ENCODE measurements at places on chromosomes 3 and 15.
A peak's percentile ranks its signal among the peaks of the same experiment; 100 is the strongest.

GRCh38 chr15:99605490-99605931, 39.7 kb downstream of the MEF2A start:
- no peak for DNase-seq
- no peak overlapping the region for H3K27ac ChIP-seq
- H3K36me3 ChIP-seq: no peaks in the 10 kb centered on the region
- H3K27me3 ChIP-seq: no peaks in the 10 kb centered on the region
- no peaks in the 10 kb centered on the region for H3K4me1 ChIP-seq

DNA sequence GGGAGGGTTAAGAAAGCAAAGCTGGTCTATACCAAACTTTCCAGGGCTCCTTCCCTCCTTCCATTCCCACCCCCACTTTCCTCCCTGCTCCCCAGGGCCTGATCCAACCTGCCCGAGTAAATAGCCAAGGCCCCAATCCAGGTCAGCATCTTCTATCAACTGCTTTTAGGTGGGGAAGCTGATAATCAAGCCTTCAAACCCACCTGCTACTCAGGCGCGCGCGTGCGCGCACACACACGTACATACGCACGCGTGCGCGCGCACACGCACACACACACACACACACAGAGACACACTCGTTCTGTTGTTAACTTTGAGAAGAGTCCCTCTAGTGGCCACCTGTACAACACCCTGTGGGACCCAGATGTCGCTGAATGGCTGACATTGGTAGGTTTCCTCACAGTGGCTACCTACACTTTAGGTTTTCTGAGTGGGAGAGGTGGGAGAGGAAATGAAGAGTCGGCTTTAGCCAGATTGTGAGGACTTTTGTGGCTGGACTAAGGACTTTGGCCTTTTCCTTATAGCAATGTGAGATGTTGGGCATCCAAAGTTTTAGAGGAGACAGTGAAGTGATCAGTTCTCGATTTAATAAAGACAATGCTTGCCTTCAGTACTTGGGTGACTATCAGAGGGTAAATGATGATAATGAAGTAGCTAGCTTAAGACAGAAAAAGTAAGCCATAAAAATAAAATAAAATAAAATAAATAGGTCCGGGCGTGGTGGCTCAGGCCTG, 179.9 kb upstream of the C2CD4B start:
- DNase-seq: peak; percentile 23
- H3K27me3 ChIP-seq: no peaks in the 10 kb centered on the region
- no peaks in the 10 kb centered on the region for H3K4me1 ChIP-seq
- H3K4me3 ChIP-seq: peak overlapping the region; percentile 34
- no peaks in the 10 kb centered on the region for H3K36me3 ChIP-seq

DNA sequence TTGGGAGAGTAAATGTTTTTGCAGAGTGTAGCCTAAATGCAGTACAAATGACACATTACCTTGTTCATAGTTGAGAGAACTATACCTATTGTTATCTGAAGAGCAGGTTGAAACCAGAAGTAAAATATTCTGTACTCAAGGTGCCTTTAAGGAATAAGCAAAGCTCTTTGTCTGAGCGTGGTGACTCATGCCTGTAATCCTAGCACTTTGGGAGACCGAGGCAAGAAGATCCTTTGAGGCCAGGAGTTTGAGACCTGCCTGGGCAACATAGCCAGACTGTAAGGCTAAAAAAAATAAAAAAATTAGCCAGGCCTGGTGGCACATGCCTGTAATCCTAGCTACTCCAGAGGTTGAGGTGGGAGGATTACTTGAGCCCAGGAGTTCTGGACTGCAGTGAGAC, 2.2 kb upstream of the RNF13 start:
- no peak overlapping the region for H3K27ac ChIP-seq
- no peak overlapping the region for H3K4me3 ChIP-seq
- no peak for DNase-seq
- H3K4me1 ChIP-seq: peaks cover 21% of the 10 kb centered on the region
- no peaks in the 10 kb centered on the region for H3K36me3 ChIP-seq
- no peaks in the 10 kb centered on the region for H3K27me3 ChIP-seq

- H3K4me1 ChIP-seq: no peaks in the 10 kb centered on the region
- no peaks in the 10 kb centered on the region for H3K27me3 ChIP-seq
- DNase-seq: no peak
Observed at GRCh38 chr3:111519178-111519855, 22.7 kb upstream of the CD96 start.

GRCh38 chr3:183613366-183614285, 21.8 kb upstream of the KLHL24 start:
- H3K36me3 ChIP-seq: no peaks in the 10 kb centered on the region
- H3K4me3 ChIP-seq: no peak overlapping the region
- no peak for DNase-seq
- no peaks in the 10 kb centered on the region for H3K4me1 ChIP-seq
- H3K27ac ChIP-seq: no peak overlapping the region

GRCh38 chr3:147191795-147192385, 214.5 kb downstream of the ZIC4 start:
- H3K36me3 ChIP-seq: no peaks in the 10 kb centered on the region
- H3K27me3 ChIP-seq: no peaks in the 10 kb centered on the region
- no peak overlapping the region for H3K27ac ChIP-seq

GRCh38 chr3:151174351-151174750, 28.7 kb downstream of the GPR171 start:
- H3K27me3 ChIP-seq: no peaks in the 10 kb centered on the region
- no peak overlapping the region for H3K27ac ChIP-seq
- H3K4me1 ChIP-seq: peaks cover 30% of the 10 kb centered on the region
- no peak for DNase-seq
- H3K4me3 ChIP-seq: no peak overlapping the region
- H3K36me3 ChIP-seq: no peaks in the 10 kb centered on the region

DNA sequence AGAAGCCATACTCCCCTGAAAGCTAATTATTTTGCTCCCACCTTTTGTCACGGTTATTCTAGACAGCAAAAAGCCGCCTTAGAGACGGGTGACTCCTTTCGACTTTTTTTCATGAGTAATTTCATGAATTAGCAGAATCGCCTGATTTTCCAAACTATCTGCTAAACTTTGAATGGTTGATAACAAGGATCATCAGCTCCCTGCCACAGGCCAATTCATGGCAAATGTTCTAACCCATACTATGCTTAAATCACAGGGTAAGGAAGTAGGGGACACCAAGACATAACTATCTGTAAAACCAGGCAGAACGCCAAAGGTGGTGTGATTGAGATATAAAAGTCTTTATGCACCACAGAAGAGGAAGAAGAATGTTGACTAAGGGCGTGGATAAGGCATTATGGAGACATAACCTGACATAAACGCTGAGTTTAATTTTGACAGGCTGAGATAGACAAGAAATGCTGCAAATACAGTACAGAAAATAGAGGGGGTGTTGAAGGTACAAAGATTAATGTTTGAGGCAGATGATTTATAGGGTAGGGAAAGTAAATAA, 891 bp upstream of the DMXL2 start:
- no peak for DNase-seq
- peak overlapping the region; percentile 10 for H3K27ac ChIP-seq
- no peaks in the 10 kb centered on the region for H3K36me3 ChIP-seq
- H3K4me3 ChIP-seq: peak overlapping the region; percentile 61
- H3K4me1 ChIP-seq: peaks cover 7% of the 10 kb centered on the region
- H3K27me3 ChIP-seq: no peaks in the 10 kb centered on the region

GRCh38 chr3:97871801-97872524, 50.2 kb downstream of the CRYBG3 start:
- H3K27ac ChIP-seq: no peak overlapping the region
- no peaks in the 10 kb centered on the region for H3K36me3 ChIP-seq
- no peaks in the 10 kb centered on the region for H3K27me3 ChIP-seq
- peak overlapping the region; percentile 24 for H3K4me3 ChIP-seq
- H3K4me1 ChIP-seq: no peaks in the 10 kb centered on the region

DNA sequence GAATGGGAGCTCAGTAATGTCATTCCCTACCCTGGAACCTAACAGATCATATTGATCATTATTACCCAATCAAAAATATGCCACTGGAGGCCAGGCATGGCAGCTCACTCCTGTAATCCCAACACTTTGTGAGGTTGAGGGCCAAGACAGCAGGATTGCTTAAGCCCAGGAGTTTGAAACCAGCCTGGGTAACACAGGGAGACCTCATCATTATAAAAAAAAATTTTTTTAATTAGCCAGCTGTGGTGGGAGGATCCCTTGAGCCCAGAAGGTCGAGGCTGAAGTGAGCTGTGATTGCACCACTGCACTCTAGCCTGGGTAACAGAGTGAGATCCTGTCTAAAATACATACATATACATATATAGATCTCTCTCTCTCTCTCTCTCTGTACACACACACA, 10.2 kb downstream of the IGDCC4 start:
- no peak for DNase-seq
- peaks cover 4% of the 10 kb centered on the region for H3K27me3 ChIP-seq
- H3K27ac ChIP-seq: no peak overlapping the region
- H3K4me3 ChIP-seq: no peak overlapping the region
- no peaks in the 10 kb centered on the region for H3K36me3 ChIP-seq

DNA sequence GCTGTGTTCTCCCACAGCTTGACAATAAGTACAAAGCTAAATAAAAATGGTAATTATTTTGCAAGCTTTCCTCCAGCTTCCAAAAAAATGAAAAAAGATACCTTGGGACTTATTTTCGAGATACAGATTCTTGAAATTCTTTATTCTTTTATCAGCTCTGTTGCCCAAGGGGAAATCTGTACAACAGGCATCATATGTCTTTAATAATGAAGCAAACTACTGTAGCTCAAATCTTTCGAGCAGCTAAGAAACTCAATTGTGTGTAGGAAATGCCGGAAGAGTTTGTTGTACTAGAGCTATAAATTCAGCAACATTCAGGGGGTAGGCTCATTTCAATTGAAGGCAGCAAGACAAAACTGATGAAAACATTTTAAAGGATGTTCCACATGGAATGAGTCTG, 297.7 kb downstream of the GBE1 start:
- no peak for DNase-seq
- H3K36me3 ChIP-seq: no peaks in the 10 kb centered on the region
- no peaks in the 10 kb centered on the region for H3K27me3 ChIP-seq
- no peak overlapping the region for H3K4me3 ChIP-seq

DNA sequence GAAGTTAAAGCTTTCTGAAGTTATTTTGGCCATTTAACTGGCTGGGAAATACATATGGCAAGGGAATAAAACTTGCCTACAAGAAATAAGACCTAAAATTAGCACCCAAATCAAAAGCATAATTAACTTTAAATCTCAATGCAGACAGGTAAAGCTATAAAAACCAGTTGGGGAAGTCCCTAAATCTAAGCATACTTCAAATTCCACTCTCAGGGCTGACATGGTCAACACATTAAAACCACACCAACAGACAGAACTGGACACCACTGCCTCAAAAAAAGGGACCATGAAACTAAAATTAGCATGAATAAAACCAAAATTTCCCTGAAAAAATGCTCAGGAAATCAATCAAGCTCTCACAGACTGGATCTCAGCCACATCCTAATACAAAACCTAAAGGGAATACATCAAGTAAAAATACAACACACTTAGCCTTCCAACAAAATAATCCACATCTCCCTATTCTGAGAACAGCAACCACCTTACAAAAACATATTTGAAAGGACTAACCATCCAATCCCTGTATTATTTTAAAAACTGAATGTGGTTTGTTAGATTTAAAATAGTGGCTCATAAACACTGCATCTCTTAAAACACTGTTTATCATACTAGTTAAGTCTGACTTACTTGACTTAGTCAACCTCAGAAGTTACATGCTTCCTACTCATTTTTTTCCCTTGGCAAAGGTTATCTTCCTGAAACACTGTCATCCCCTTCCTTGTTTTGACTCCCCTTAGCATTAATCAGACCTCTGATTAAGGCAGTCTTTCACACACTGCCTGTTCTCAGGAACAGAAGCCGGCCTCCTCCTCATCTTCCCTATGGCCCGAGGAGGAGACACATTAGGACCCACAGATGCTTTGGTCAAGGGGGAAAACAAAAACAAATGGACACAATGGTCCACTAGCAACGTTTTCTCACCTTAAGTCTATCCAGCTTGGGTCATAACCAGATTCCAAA, 8.3 kb downstream of the TRA2B start:
- H3K4me1 ChIP-seq: peaks cover 86% of the 10 kb centered on the region
- peaks cover 44% of the 10 kb centered on the region for H3K36me3 ChIP-seq
- H3K27me3 ChIP-seq: no peaks in the 10 kb centered on the region
- peak overlapping the region; percentile 9 for H3K4me3 ChIP-seq
- no peak for DNase-seq
- H3K27ac ChIP-seq: no peak overlapping the region

DNA sequence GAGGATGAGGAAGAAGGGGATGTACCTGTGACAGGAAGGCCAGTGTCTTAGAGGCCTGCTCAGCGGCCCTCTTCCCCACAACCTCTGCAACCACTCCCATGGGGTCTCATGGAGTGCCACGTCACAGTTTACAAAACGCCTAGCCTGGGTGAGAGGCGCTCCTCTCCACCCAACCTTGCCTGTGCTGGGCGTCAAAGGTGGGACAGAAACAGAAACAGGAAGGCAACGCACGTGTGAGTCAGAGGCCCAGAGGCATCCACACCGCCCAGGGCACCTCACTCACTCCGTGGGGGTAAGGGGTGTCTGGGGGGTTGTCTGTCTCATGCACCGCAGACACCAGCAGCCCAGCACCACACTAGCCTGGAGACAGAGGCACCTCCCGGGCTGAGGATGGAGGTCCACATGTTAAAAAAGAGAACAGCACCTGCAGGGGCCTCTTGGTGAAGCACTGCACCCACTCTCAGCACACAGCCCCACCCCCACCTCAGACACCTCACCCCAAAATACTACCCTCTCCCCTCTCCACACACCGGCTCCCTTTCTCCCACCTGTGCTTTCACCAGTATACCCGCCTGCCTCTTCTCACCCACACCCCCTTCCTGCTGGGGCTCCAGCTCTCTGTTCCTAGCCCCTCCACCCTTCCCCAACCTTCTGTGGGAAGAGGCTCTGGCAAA, 4.7 kb upstream of the CALML4 start:
- H3K27me3 ChIP-seq: no peaks in the 10 kb centered on the region
- no peaks in the 10 kb centered on the region for H3K36me3 ChIP-seq
- H3K4me1 ChIP-seq: no peaks in the 10 kb centered on the region
- H3K4me3 ChIP-seq: no peak overlapping the region
- H3K27ac ChIP-seq: no peak overlapping the region

DNA sequence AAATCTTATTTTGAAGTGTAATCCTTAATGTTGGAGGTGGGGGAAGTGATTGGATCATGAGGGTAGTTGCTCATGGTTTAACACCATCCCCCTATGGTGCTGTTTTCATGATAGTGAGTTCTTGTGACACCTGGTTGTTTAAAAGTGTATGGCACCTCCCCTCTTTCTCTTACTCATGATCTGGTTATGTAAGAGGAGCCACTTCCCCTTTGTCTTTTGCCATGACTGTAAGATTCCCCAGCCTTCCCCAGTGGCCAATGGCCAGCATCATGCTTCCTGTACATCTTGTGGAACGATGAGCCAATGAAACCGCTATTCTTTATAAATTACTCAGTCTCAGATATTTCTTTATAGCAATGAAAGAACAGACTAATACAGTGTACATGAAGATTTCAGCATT, 39.8 kb upstream of the GMNC start:
- no peaks in the 10 kb centered on the region for H3K36me3 ChIP-seq
- H3K27ac ChIP-seq: no peak overlapping the region
- no peaks in the 10 kb centered on the region for H3K27me3 ChIP-seq
- no peak overlapping the region for H3K4me3 ChIP-seq

GRCh38 chr3:107414325-107414964, 37.2 kb downstream of the CCDC54 start:
- no peaks in the 10 kb centered on the region for H3K4me1 ChIP-seq
- H3K4me3 ChIP-seq: no peak overlapping the region
- DNase-seq: no peak
- H3K27ac ChIP-seq: no peak overlapping the region
- H3K27me3 ChIP-seq: no peaks in the 10 kb centered on the region
